ENCODE measurements at places on chromosomes 12 and 14.

GRCh38 chr14:101595887-101596721, 34.8 kb downstream of the DIO3 start:
- no peak for DNase-seq

GRCh38 chr12:93602897-93603668, 30.6 kb downstream of the SOCS2 start:
- no peak for DNase-seq

DNA sequence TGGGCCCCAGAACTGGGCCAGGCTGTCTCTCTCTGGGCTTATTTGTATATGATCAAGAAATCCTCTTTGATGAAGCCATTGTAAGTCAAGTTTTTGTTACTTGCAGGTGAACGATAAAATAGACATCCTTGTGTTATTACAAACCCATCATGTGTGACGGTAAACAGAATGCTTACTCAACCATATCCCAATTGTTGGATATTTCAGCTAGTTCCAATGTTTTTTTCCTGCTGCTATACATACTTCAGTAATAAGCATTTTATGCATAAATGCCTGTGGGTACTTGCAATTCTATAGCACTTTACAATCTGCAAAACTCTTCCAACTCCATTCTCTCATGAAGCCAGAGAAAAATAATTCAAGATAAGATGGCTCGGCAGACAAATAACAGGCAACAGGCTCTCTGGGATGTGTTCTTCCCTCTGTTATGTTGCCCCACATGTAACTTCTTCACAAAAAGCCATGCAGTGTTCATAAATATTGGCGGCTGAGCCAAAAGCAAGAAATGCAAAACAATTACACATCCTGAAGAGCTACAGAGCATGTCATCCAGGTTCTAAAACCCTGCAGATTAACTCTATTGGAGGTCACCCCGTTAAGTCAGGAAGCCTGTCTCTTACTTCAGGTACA, 69.5 kb downstream of the CLMN start:
- no peak for DNase-seq

- no peak for DNase-seq
Observed at GRCh38 chr12:9341260-9341585, 133.0 kb upstream of the PZP start.

GRCh38 chr12:553216-554000, 93.7 kb downstream of the B4GALNT3 start:
- DNase-seq = no peak

GRCh38 chr12:93813972-93814821, 137.0 kb downstream of the CRADD start:
- DNase-seq = no peak

DNA sequence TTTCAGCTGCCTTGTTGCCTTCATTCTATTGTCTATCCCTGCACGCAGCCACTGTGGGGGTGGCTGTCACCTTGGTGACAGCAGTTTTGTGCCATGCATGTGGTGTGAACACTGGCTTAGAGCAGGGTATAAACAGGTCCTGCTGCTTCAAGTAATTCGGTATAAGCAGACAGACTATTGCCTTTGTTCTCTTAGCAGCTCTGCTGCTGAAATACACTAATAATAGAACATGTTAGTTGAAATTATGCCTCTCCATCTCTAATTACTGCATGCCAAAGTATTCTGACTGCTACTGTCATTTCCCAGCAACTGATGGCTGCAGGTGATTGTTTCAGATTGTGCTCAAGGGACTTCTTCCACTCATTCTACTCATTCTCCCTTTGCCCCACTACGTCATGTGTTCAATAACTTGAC, 34.6 kb downstream of the PTPRO start:
- no peak for DNase-seq

DNA sequence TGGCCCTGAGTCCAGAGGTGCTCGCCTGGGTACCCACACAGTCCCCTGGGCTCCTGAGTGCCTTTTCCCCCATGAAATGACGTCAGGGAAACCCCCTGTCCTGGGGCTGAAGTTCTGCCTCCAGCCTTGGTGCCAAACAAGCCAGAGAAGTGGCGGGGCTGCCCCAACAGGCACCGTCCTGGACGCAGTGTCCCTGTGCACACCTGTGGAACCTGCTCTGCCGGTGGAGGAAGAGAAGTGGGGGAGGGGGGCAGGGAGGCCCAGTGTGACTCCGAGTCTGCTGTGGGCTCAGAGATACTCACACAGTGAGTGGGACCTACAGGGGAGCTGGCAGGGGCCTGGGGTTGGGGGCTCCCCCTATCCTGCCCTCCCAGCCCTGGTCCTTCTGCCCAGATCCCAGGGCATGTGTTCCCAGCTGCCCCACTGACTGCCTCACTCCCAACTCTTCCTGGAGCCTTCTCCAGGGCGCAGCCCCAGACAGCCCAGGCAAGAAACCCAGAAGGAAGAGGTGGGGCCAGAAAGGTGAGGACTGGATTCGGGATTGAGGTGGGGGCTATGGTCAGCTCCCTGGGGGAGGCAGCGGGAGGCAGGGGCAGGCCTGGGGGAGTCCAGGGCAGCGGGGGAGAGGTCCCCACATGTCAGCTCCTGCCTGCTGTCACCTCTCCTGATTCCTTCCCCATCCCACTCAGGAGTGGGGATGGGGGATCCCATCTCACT, 24.7 kb downstream of the CCDC85C start:
- no peak for DNase-seq

DNA sequence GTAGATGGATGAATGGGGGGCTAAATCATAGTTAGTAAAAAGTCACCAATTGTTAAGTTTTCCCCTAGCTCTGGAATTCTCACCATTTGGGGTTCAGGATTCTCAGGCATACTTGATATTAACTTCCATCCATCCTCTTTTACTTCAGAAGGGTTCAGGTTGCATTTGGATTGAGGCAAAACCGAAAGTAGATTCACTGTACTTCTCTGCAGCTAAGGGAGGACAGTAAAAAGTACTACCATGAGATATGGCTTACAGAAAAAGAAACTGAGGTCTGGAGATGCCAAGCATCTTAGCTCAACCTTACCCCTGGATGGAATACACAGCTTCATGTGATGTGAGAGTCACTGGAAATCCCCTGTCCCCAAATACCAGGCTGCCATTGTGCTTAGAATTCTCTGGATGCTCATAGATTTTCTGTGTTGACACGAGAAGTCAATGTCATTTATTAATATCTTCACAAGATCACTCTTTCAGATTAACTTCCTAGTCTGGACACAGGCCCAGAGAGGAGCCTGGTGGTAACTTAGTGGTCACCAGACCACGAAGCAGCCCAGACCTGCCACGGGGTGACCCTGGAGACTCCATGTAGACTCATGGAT, 87.1 kb downstream of the SSPN start:
- no peak for DNase-seq

- no peak for DNase-seq
Observed at GRCh38 chr12:120468325-120468820, 1.2 kb downstream of the SRSF9 start.

GRCh38 chr14:102557434-102558226, 34.8 kb upstream of the RCOR1 start:
- no peak for DNase-seq

DNA sequence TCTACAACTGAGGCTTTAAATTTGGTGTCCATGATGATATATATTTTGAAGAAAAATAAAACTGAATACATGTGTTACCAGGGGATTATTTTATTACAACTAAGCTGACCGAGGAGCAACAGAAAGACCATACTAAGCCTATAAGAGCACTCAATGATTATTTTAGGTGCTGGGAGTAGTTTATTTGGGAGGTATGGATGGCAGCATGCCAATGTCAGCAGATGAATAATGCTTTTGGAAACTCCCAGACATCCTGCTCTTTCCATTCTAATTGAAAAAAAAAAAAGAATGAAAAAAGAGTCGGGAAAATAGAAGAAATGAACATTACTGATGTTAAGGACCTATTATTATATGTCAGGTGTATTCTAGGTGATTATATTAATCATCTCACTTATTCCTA, 441.2 kb downstream of the BTG1 start:
- DNase-seq = no peak

DNA sequence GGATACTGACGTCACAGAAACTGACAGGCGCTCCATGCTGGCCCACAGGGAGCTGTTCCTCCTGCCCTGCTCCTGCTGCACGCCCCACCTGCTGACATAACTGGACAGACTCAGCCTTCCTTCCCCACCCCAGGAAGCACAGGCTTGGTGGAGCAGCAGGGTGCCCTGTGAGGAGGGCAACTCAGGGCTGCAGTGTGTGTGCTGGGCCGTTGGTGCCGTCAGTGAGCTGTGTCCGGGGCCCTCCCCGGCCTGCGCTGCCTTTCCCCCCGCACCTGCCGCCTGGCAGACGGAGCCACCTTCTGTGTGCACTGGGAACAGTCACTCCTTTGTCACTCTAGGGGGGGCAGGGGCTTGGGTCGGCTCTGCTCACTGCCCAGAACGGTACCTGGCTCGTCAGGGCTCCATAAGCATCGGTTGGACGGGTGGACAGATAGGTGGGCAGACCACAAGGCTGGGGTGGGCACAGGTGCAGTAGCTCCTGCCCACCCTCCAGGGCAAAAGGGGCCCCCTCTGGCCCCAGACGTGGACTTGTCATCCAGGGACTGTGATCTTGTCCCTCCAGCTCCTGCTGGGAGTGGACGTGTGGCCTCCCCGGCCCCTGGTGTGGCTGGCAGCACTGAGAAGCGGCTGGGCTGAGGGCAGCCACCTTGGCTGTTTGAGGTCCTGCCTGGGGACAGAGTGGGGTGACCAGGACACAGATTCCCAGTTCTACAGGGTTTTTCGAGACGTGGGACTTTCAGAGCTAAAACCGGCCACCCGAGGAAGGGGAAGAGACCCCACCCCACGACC, 32.8 kb downstream of the FBRSL1 start:
- no peak for DNase-seq

DNA sequence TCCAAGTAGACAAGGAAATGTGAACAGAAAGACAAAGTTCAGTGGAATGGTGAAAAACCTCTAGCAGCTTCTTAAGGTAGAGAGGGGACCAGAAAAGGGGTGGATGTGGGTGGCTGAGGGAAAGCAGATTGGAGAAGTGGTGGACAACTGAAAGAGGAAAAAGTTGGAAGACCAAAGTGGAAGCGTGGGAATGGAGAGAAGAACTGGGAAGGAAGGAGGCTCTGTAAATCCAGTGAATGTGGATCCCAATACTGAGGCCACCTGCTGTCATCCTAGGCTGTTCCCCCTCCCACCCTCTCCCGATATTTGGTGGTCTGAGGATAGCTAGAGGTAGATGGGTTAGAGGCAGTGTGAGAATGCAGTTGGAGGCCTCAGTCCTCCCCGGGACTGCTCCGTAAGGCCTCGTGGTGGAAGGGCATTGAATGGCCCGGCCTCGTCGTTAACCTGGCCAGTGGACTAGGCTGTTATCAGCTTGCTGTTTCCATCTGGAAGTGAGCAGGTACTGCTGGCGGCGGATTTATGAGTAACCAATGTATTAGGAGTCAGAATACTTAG, 822 bp upstream of the POU6F1 start:
- DNase-seq = no peak

- DNase-seq = no peak
Observed at GRCh38 chr12:100193085-100193484, 7.5 kb upstream of the ACTR6 start.

- DNase-seq = no peak
Observed at GRCh38 chr12:87930033-87930432, 99.2 kb downstream of the C12orf50 start.
